Stimulated activated CD4-positive, alpha-beta T cell treated with anti-CD3 and anti-CD28 coated beads, Interleukin-12 subunit alpha, Interleukin-12 subunit beta, amount 100 ng/mL, for 4 hours (primary cell): ENCODE measurements at places on chromosomes 5 and 9.

DNA sequence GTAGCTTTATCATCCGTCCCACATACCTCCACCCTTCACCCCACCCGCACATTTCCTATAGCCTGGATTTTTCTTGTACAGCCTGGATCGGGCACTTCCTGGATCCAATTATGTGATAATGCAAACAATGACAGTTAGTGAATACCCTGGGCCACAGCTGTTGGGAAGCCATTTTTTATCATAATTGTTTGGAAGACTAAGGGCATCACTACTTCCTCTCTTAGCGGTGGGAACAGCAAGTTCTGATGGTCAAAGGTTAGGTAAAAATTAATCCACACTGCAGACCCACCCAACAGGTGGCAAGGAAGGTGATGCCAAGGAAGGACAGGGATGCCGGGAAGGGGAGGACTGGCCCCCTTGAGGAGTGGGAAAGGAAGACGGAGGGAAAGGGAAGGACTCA is 183.7 kb downstream of the SAXO1 start:
- DNase-seq = no peak

DNA sequence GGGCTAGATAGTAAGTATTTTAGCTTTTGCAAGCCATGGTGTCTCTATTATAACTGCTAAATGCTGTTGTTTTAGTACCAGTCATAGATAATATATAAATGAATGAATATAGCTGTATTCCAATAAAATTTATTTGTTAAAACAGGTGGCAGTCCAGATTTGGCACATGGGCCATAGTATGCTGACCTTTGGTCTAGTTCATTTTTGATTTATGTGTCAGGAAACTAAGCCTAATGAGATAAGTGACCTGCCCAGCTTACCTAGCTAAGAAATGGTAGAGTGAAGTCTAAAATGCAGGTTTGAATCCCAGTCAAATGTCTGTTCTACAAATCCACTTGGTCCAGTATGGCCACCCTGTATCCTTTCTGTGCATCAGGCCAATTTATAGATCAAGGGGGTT is 139.3 kb downstream of the ALDH1A1 start:
- DNase-seq = no peak

GRCh38 chr5:172574871-172575223 is 66.2 kb upstream of the NEURL1B start:
- no peak for DNase-seq

GRCh38 chr5:145130996-145131395 is 704.1 kb downstream of the PRELID2 start:
- no peak for DNase-seq

DNA sequence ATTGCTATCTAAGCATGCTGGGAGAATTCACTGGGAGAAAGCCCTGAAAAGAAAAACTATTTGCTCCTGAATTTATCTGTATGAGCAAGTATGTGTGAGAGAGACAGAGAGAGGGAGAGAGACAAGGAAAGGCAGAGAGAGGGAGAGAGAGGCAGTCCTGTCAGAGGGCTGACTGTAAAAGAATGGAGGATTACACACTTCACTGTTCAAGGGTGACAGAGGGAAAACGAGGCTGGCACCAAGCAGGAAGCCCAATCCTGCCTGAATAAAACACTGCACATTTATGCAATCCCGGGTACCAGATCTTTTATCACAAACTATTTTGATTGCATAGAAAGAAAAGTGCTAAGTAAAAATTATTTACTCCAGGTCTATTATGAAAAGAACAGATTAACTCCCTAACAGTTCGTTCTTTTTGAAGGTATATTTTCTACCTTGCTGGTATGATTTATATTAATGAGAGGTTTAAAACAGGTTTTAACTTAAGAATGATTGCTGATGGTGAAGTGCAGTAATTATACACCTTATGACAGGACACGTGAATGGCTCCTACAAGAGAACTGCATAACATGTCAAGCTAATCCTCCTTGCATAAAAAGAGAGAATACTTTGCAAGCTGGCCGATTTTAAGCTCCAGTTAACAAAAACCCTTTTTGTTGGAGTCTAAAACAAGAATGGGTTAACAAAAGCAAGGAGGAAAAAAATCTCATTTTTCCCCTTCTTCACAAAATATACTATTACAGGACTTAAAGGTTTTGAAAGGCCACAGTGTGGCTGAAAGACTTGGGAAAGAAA is 82.5 kb downstream of the NFIB start:
- DNase-seq = no peak

DNA sequence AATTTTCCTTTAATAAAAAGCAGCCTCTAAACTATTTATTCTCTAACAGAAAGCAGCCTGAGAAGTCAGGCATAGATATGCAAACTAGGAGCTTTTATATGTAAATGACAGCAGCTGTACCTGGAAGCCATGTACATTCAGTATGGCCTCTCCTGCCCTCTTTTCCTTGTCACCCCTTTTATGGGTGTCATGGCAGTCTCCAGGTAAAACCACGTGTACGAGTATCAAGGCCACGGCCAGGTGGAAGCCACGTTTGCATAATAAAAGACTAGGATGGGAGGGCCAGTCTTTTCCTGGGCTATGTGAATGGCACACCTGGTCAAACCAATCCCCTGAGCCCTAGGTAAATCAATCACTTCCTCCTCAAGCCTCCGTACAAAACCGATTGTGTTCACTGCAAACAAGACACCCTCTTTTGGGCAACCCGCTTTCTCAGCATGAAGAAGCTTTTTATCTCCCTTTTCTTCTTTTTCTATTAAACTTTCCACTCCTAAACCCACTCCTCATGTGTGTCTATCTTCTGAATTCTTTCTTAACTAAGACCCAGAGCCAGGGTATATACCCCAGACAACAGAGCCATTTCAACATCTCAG is 419.5 kb upstream of the CTNND2 start:
- no peak for DNase-seq
